ENCODE measurements at places on chromosomes 5 and 9. TPM values are rescaled to one million over a fixed set of nuclear protein-coding genes. Genes with fewer than 3 reads are reported as not detected.

GRCh38 chr9:125066839-125067619, 76.3 kb downstream of the SCAI start:
- no peaks in the 10 kb centered on the region for H3K36me3 ChIP-seq
- DNase-seq, result no peak
- H3K4me3 ChIP-seq, result no peak overlapping the region
- no peak overlapping the region for H3K27ac ChIP-seq

DNA sequence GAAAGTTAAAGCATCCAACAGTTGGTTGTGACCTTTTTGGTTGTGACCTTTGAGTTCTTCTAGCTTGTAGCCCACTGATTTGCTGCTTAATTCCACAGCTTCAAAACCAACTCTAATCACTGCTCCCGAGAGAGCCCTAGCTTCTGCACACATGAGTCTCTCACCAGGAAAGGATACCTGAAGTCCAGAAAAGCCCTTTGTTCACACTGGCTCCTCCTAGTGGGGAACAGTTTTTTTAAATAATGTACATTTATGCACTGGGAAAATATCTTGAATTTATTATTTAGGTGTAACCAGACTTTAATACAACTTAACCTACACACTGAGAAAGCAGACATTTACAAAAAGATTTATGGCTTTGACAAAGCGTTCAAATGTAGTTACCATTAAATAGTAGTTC, 120.2 kb upstream of the CCDC152 start:
- no peak overlapping the region for H3K4me3 ChIP-seq
- H3K4me1 ChIP-seq, result no peaks in the 10 kb centered on the region
- H3K36me3 ChIP-seq, result no peaks in the 10 kb centered on the region
- H3K27me3 ChIP-seq, result no peaks in the 10 kb centered on the region
- DNase-seq, result no peak
- no peak overlapping the region for H3K27ac ChIP-seq

DNA sequence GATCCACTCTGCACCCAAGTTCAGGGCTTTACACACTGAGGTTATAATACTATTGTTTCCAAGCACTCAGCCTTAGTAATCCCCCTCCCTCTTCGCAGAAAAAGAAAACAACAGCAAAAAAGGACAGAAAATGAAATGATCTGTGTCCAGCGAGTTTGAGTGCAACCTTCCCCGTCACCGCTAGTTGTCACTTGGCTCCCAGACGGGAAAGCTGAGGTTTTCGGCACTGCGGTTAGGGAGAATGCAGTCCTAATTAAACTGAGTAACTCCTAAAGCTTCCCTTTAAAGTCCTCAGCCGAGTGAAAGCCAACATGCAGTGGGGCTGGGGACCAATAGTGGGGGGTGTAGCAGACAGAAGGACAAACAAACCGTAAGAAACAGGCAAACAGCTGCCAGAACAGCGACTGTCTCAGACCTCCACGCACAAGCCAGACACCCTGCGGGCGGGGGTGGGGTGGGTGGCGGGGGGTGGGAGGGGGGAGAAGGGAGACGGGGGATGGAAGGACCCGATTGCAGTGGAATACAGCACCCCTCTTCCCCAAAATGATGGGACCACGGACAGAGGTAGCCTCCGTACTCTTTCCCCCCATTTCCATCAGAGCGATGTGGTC, 680 bp downstream of the GLRA1 start:
- H3K4me3 ChIP-seq, result no peak overlapping the region
- no peaks in the 10 kb centered on the region for H3K36me3 ChIP-seq
- no peaks in the 10 kb centered on the region for H3K4me1 ChIP-seq
- no peak overlapping the region for H3K27ac ChIP-seq

The PCDHA10 gene
- total RNA-seq, result 0.55 TPM

- no peak overlapping the region for H3K4me3 ChIP-seq
- H3K27ac ChIP-seq, result no peak overlapping the region
- H3K27me3 ChIP-seq, result no peaks in the 10 kb centered on the region
- H3K36me3 ChIP-seq, result no peaks in the 10 kb centered on the region
- DNase-seq, result no peak
These were observed 45.7 kb downstream of the BNC2 start for GRCh38 chr9:16824545-16825330.

The LHX6 gene
- 3.2 TPM for total RNA-seq

- no peaks in the 10 kb centered on the region for H3K4me1 ChIP-seq
- DNase-seq, result no peak
- no peaks in the 10 kb centered on the region for H3K27me3 ChIP-seq
- no peak overlapping the region for H3K4me3 ChIP-seq
- H3K27ac ChIP-seq, result peak overlapping the region; percentile 78
These were observed 127.8 kb upstream of the PAM start for GRCh38 chr5:102627315-102627714.

The TMEM215 gene
- total RNA-seq, result not detected

DNA sequence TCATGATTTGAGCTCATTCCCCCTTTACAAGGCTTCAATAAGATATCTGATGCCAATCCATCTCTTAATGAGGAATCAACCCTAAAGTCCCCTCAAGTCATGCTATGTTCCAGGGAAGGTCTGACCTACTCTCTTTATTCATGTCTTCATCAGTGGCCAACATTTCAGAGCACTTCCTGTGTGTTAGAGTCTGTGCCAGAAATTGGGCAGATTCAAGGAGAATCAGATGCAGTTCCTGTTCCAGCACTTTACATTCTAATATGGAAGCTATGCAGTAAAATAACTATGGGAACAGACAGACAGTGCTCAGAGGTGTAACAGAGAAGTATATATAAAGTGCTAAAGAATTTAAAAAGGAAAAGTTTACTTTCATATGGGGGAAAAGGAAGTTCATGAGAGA, 193.4 kb upstream of the NR4A3 start:
- H3K27ac ChIP-seq, result no peak overlapping the region
- H3K4me3 ChIP-seq, result no peak overlapping the region
- no peaks in the 10 kb centered on the region for H3K36me3 ChIP-seq

GRCh38 chr5:83441747-83442146, 29.8 kb upstream of the VCAN start:
- no peak overlapping the region for H3K27ac ChIP-seq
- no peaks in the 10 kb centered on the region for H3K36me3 ChIP-seq
- H3K4me1 ChIP-seq, result no peaks in the 10 kb centered on the region

GRCh38 chr9:116243708-116244107, 90.1 kb downstream of the PAPPA start:
- H3K4me3 ChIP-seq, result no peak overlapping the region
- H3K4me1 ChIP-seq, result no peaks in the 10 kb centered on the region
- H3K36me3 ChIP-seq, result no peaks in the 10 kb centered on the region
- DNase-seq, result no peak
- H3K27ac ChIP-seq, result no peak overlapping the region
- no peaks in the 10 kb centered on the region for H3K27me3 ChIP-seq

- no peak overlapping the region for H3K27ac ChIP-seq
- no peaks in the 10 kb centered on the region for H3K36me3 ChIP-seq
- no peak overlapping the region for H3K4me3 ChIP-seq
- H3K27me3 ChIP-seq, result no peaks in the 10 kb centered on the region
- DNase-seq, result no peak
- H3K4me1 ChIP-seq, result no peaks in the 10 kb centered on the region
These were observed 42.7 kb upstream of the RETREG1 start for GRCh38 chr5:16659536-16659935.

DNA sequence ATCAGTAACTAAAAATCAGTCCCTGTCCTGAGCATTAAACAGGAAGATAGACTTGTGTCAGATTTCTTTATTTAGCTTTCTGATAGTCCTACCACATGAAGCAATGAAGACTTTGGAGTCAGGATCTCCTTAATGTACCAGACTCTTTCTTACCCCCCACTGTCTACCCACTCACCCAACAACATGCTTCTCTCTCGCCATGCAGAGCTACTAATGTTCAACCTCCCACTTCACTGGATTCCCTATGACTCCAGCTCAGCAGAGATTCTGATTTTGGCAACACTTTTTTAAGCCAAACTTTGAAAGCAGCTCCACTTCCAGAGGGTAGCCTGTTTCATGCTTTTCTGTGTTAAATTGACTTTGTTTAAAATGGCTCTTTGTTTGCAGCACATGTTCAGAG, 50.8 kb downstream of the GPR21 start:
- no peaks in the 10 kb centered on the region for H3K4me1 ChIP-seq
- no peaks in the 10 kb centered on the region for H3K27me3 ChIP-seq
- peaks cover 37% of the 10 kb centered on the region for H3K36me3 ChIP-seq
- DNase-seq, result no peak

GRCh38 chr5:153476767-153477166, 13.7 kb upstream of the GRIA1 start:
- H3K4me3 ChIP-seq, result no peak overlapping the region
- no peak overlapping the region for H3K27ac ChIP-seq
- no peaks in the 10 kb centered on the region for H3K4me1 ChIP-seq
- DNase-seq, result no peak
- no peaks in the 10 kb centered on the region for H3K36me3 ChIP-seq
- H3K27me3 ChIP-seq, result no peaks in the 10 kb centered on the region

DNA sequence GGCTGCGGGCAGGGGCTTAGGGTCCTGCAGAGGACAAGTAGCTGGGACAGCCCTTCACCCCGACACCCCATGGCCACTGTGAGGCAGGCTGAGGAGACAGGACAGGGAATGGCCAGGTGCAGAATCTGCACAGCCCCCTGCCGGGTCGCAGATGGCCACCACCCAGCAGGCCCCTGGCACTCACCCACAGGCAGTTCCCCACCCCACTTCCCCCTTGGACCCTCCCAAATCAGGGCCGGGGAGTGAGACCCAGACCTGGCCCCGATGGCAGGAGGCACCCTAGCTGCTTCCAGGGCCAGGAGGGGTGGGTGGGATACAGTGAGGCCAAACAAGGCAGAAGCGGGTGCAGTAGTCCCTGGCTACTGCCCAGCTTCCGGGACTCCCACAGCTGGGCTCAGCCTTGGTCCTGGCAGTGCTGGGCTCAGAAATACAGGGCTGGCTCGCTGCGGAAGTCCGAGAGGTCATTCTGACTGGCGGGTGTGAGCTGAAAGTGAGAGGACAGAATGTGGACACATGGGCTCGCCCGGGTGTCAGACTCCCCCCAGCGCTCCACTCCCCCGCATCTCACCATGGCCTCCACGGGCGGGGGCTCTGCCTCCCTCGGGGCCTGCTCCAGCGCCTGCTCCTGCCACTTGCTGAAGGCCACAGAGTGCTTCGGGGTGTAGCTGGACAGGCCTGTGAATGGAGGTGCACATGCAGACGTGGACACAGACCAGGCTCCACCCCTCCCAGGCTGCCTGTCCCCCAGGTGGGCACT, 3.4 kb downstream of the SSNA1 start:
- H3K36me3 ChIP-seq, result peaks cover 13% of the 10 kb centered on the region
- H3K4me1 ChIP-seq, result no peaks in the 10 kb centered on the region
- H3K4me3 ChIP-seq, result no peak overlapping the region
- H3K27me3 ChIP-seq, result no peaks in the 10 kb centered on the region
- DNase-seq, result no peak

DNA sequence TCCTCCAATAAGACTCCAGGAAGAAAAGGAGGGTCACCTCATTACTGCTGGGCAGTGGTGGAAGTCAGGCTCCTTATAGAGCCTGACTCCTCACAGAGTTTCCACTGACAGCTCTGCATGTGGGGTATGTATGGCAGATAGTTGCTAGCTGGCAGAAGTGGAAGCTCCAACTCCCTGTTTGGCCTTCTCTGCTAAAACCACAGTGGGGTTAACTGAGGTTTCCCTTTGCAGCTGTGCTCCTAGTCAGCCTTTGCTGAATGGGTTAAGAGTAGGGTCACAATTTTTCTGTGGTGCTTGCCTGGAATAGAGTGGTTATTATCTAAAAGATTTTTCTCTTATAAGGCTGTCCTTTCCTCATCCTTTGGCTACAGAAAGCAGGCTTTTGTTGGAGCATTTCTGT, 327.5 kb downstream of the FBXL17 start:
- peaks cover 6% of the 10 kb centered on the region for H3K36me3 ChIP-seq
- H3K4me1 ChIP-seq, result no peaks in the 10 kb centered on the region
- no peak overlapping the region for H3K27ac ChIP-seq
- H3K4me3 ChIP-seq, result no peak overlapping the region
- DNase-seq, result no peak

DNA sequence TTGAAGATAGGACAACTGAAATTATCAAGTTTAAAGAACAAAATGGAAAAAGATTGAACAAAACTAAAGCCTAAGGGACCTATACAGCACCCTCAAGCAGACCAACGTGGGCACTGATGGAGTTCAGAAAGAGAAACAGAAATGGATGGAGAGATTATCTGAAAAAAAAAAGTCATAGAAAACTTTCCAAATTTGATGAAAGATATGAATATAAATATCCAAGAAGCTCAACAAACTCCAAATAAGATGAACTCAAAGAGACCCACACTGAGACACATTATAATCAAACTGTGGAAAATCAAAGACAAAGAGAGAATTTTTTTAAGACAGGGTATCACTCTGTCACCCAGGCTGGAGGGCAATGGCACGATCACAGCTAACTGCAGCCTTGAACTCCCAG, 128.6 kb upstream of the PUM3 start:
- no peak overlapping the region for H3K27ac ChIP-seq
- H3K27me3 ChIP-seq, result no peaks in the 10 kb centered on the region
- H3K4me1 ChIP-seq, result no peaks in the 10 kb centered on the region

GRCh38 chr9:111897601-111898137, 1.1 kb downstream of the UGCG start:
- no peaks in the 10 kb centered on the region for H3K27me3 ChIP-seq
- no peaks in the 10 kb centered on the region for H3K36me3 ChIP-seq
- DNase-seq, result no peak
- H3K27ac ChIP-seq, result peak overlapping the region; percentile 97
- H3K4me1 ChIP-seq, result peaks cover 53% of the 10 kb centered on the region

The AGXT2 gene
- total RNA-seq, result not detected
